ENCODE measurements at places on chromosomes 5 and 9.

- no peak for DNase-seq
These were observed 20.3 kb downstream of the RAI14 start for GRCh38 chr5:34676416-34676815.

- peak; percentile 86 for DNase-seq
These were observed at the start of gene RACK1 for GRCh38 chr5:181243564-181244343. Gene RACK1 (minus strand): TSS chr5:181243906. CDS start chr5:181243800, 106 bp downstream.

DNA sequence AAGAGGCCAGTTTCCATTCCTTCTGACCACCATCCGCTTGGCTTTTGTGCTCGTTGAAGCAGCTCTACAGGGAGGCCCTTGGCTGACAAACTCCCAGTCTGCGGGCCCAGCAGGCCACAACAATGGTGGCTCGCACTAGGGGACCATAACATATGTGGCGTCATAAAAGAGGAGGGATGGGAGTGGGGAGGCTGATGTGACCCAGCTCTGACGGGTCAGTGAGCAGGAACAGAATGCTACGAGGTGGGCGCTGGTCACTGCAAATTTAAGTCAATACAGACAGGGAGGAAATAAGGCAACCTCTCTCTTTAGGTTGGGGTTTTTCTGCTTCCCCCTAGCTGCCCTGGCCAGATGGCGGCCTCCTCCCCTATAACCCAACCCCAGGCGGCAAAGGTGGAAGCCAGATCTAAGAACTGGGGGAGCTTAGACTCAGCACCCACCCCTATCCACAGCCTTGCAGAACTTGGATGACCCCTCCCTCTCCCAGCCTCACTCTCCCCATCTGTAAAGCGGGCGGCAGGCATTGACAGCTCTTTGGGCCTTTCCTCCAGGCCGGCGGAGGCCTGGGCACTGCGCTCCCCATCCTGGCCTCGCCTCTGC, 778 bp downstream of the FRRS1L start:
- DNase-seq: no peak

DNA sequence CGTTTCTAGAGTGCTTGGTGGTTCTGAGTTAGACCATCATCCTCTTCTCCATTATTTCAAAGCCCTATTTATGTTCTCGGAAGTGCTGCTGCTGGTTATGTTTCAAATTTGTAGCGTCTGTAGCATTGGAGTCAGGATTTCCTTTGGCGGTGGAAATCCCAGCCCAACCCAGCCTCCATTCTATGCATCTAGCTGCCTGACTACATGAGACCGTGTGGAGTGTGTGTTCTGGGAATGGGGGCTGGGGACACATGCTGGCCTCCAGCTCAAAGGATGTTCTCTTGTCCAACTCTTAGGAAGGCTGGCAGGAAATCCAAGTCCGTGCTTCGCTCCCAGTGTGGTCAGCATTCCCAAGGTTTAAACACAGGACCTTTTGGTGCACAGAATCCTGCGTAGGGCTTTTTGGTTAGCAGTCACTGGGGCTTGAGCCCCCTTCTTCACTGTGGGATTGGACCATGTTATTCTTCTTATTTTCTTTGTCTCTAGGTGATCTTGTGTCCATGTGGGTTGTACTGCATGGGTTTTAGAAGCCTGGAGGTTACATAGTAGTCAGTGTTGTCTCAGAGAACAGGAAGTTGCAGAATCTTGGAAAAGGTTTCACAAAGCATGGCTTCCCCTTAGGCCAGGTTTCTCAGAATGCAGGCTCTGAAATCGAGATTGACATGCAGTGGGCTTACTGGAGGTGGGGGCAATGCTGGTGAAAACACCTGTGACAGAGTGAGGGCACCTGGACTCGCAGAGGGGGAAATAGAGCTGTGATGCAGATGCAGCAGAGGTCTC, 132.2 kb downstream of the ARHGAP26 start:
- DNase-seq: no peak

GRCh38 chr5:73444499-73445438, 3.8 kb downstream of the FOXD1 start:
- DNase-seq: no peak

DNA sequence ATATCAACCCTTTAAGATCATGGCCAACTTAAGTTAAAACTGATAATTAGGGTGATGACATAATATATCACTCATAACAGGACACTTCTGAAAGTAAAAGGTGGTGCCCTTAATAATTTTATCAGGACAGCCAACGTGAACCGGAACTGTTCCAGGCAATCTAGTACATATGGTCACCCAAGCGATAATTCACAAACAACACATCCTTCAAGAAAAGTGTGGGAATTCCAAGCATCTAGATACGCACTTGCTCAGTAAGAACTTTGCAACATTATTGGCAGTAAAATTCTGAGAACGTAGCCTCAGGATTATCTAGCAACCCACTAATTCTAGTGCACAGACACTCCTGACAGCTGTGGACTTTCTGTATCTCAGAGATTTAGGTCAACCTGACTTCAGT, 85.7 kb downstream of the ALDH7A1 start:
- no peak for DNase-seq

GRCh38 chr5:95448789-95449188, 57.6 kb downstream of the FAM81B start:
- no peak for DNase-seq

DNA sequence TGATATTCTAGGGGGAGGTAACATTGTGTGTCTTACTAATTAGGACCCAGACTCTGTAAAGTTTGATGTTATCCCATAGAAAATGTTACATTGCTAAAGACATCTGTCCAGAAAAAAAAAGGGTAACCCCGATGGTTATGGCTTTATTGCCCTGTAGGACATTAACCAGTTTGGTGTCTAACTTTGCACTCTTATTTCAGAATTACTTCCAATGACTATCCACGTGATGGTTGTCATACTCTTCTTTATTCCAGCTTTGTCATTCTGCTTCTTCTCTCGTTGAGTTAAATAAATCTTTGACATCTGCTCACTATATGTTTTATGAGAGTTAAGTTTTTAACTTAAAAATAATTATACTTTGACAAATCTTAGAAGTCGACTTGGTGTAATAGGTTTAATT, 180.4 kb upstream of the ANKRD55 start:
- DNase-seq: no peak

GRCh38 chr9:19371942-19372341, 8.1 kb downstream of the RPS6 start:
- DNase-seq: no peak

All from activated CD4-positive, CD25-positive, alpha-beta regulatory T cell treated with anti-CD3 and anti-CD28 coated beads, Interleukin-2, amount 50 U/mL, for 72 hours (primary cell).